ENCODE measurements at places on chromosomes 16 and 17.

- no peak for DNase-seq
Measured at GRCh38 chr17:63445065-63445464, 1.0 kb downstream of the CYB561 start.

- DNase-seq: no peak
Measured at GRCh38 chr16:19833581-19833980, 51.1 kb downstream of the GPRC5B start.

DNA sequence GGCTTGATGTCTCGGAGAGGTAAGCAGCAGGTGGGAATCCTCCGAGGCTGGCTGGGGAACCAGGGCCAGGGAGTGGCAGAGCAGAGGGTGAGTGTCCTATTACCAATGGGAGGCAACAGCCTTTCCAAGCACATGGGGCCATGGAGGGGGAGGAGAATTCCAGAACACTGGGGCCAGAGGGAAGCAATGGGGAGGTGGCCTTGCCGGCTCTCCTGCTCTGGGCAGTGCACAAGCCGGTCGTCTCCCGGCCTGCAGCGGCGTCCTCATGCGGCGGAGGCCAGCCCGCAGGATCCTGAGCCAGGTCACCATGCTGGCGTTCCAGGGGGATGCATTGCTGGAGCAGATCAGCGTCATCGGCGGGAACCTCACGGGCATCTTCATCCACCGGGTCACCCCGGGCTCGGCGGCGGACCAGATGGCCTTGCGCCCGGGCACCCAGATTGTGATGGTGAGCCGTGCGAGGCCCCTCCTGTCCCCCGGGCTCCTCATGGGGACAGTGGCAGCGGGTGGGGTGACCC lies 21.9 kb downstream of the SGSH start:
- DNase-seq: no peak

DNA sequence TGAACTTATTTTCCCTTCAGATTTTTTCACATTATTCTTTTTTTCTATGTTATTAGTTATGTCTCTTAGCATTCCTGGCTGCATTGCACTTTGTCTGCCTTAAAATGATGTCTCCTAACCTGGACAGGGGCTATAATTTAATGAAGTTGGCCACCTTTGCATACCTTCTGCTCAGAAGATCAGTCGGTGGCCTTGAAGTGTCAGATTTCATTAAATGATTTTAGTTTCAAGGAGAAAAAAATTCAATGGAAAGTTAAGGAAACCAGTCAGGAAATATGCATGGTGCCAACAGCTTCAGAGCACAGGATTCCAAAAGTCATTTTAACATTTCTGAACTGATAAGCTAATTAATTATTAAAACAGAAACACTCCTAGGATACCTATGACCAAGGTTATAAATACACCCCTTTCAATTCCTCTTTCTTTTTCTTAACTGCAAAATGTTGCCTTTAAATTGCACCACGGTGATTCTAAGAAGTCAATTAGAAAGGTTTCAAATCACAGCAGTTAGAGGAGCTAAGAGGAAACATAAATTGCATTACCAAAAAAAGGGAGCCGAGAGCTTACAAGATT lies 533.4 kb downstream of the KCNJ2 start:
- DNase-seq: no peak

DNA sequence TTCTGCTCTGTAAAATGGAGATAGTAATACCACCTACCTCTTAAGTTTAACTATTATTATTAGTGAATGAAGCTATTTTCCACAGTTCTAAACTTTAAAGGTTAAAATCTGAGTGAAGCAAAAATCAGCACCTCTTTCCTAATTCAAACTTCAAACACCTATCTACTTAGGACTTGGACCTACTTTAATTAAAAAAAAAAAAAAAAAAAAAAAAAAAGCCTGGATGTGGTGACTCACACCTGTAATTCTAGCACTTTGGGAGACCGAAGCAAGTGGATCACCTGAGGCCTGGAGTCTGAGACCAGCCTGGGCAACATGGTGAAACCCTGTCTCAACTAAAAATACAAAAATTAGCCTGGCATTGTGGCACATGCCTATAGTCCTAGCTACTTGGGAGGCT lies 5.0 kb upstream of the KANSL1 start:
- no peak for DNase-seq

DNA sequence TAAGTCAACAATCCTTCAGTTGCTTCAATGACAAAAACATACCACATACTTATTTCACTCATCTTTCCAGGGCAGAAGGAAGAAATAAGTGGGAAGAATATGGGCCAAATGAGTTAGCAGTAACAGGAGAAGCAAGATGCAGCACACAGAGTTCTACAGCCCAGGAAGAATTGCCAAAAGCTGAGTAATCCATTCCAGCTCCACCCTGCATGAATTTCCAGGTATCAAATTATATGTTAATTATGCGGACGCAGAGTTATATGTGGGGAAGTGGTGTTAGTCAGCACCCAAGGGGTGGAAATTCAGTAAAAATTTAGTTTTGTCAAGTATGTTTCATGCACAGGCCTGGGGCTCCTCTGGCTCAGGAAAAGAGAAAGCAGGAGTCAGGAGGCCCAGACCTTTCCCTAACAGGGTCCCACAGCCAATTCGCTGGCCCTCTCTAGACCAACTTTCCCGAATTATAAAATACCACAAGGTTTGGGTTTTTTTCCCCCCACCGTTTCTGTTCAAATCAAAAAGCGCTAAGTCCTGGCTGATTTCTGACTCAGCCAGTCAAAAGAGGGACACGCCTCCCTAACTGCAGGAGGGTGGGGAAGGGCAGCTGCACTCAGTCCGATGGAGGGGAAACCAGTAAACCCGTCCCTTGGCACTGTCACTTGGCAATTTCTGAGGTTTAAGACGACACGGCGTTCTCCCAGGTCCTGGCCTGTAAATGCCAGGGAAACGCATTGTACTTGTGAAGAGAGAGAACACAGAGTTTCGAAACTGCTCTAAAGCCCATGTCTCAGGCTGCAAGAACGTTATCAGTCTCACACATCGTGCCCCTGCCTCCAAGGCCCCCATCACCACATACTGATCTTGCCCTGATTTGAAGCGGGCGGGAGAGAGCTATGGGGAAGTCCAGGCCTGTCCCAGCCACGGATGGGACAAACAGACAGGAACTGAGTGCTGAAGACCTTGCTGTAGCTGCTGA lies 58.1 kb downstream of the ZFHX3 start:
- DNase-seq: no peak

GRCh38 chr16:48308535-48308934 lies 61.2 kb upstream of the ABCC11 start:
- no peak for DNase-seq

- DNase-seq: no peak
Measured at GRCh38 chr17:57288773-57289121, 32.4 kb downstream of the MSI2 start.

GRCh38 chr16:26078716-26079355 lies 387.1 kb downstream of the HS3ST4 start:
- DNase-seq: peak; percentile 44

GRCh38 chr17:45345246-45345553 lies 28.4 kb upstream of the MAP3K14 start:
- no peak for DNase-seq

GRCh38 chr17:1641065-1641403 lies 4.5 kb downstream of the SCARF1 start:
- no peak for DNase-seq

DNA sequence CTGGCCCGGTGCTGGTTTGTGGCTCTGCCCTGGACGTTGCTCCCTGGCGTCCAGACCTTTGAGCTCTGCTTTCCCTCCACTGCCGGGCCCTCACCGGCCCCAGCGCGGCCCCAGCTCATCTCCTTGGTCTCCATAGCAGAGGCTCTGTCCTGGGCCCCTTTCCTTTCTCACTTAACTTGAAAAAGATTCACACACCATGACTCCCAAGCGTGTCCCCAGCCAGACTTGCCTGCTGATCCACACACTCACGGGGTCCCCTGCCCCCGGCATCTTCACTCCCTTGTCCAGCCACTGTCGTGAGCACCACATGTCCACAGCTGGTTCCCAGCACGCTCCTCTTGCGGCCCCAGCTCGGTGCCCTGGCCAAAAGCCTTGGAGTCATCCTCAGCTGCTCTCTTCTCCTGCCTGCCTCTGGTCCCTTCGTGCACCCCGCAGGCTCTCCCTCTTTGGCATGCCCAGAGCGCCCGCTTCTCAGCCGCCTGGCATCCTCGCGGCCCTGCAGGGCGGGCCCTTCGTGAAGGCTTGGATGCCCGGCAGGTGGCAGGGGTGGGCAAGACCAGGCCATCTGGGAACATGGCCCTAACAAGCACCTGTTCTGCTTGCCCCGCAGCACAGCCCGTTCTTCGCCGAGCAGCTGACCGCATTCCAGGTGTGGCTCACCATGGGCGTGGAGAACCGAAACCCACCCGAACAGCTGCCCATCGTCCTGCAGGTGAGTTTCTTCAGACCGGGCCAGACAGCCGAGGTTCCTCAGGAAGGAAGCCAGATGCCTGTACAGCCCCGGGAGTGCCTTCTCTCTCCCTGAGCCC lies 145.6 kb upstream of the CHMP6 start:
- no peak for DNase-seq

GRCh38 chr17:2025220-2025621 lies at the start of gene RTN4RL1:
Gene RTN4RL1, minus strand, starts transcription at chr17:2025334. Its CDS starts 469 bp downstream, at chr17:2024865.
- peak; percentile 88 for DNase-seq

GRCh38 chr16:53945996-53946395 lies 242.0 kb downstream of the FTO start:
- DNase-seq: peak; percentile 27

GRCh38 chr16:3089717-3090592 lies 9.1 kb downstream of the ZSCAN10 start:
- DNase-seq: no peak

- DNase-seq: no peak
Measured at GRCh38 chr17:9004132-9004960, 17.0 kb upstream of the NTN1 start.

GRCh38 chr17:16442594-16443510 lies 27.5 kb downstream of the TRPV2 start:
- DNase-seq: no peak

- no peak for DNase-seq
Measured at GRCh38 chr17:59858167-59858816, 34.5 kb downstream of the TUBD1 start.

DNA sequence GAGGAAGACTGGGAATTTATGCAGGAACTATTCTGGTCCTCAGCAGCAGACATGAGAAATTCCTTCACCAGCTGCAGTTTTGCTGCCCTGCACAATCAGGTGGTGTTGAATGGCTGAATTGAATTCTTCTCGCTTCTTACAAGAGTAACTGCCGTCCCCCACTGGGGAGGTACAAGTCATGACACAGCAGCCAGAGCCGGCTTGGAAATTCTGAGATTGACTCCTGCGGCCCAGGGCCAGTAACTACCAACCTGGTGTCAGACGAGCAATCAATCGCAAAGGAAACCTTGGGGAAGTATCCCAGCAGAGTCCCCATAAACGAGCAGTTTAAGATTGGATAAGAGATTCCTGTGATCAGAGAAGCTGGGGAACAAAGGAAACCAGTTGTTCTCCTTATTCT lies 30.7 kb downstream of the KNOP1 start:
- DNase-seq: no peak

- DNase-seq: no peak
Measured at GRCh38 chr17:7114875-7115614, 423 bp upstream of the ASGR2 start.

DNA sequence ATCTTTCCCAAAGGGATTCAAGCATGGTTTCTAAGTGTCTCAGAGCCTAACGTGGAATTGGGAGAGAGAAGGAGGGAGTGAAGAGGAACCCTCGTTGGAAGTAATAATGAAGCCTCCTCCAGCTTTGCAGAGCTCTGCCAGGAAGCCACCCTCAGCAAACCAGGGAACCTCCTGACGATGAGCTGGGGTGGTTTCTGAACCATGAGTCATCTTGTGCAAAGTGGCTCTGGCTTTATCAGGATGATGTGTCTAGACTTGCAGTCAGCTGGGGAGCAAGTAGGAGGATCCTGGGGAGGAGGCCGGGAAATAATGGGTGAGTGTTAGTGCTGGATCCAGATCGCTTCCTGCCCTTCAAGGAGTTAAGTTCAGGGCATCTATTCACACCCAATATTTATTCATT lies 191.7 kb upstream of the RBFOX1 start:
- DNase-seq: no peak

- no peak for DNase-seq
Measured at GRCh38 chr17:83123896-83124801, 44.7 kb downstream of the METRNL start.

DNA sequence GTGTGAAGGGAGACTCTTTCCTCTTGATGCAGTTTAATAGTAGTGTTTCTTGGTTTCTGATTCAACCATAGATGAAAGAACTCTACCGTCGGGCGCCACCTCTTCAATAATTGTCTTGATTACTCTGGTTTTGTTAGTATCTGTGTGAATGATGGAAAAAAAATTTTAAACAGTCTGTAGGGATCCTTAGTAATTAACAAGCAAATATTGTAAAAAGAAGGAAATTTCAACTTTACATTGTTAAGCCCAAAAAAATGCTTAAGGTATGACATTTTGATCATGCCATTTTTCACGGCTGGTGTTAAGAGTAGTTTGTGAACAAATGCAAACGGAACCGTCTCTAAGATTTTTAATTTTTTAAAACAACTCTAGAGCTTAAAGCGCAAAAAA lies 4.1 kb downstream of the KRT10 start:
- no peak for DNase-seq

- DNase-seq: no peak
Measured at GRCh38 chr17:39722104-39722503, 8.2 kb downstream of the MIEN1 start.

DNA sequence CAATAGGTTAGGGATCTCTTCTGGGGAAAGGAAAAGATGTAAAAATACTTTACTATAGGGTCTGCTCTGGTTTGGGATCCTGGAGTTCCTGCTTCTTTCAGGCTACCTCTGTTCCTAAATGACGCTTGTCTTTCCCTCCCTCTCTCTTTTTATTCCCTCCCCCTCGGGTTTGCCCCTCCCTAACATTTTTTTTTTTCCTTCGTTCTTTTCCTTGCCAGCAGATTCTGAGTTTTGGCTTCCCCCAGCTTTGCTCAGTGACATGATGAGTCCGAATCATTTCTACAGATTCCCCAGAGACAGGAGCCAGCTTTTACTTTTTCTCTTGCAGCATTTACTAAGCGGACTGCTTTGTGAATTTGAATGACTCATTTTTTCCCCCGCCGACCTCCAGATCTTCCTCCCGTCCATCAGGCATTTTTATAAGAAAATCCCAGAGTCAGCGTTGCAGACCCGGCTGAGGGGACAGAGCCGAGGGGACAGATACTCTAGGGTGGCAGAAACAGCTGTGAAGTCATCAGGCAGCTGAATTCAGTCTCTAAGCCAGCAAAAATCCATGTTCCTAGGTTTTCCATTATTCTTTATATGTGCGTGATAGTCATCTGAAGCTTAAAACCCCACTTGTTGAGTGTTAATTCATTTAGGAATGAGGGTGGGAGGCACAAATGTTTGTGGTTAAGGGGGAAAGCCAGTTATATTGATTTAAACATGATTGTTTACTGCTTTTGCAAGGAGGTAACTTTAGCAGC lies at the start of gene TMEM100:
Gene TMEM100 (minus strand): TSS at position 123 of the 746 bp plus-strand sequence. CDS start 1,794 bp downstream, outside the sequence.
- DNase-seq: no peak

- no peak for DNase-seq
Measured at GRCh38 chr16:49889725-49890397, 33.9 kb upstream of the ZNF423 start.

All from NCI-H1436 (cell line).